ENCODE measurements at places on chromosomes 13 and 19.

DNA sequence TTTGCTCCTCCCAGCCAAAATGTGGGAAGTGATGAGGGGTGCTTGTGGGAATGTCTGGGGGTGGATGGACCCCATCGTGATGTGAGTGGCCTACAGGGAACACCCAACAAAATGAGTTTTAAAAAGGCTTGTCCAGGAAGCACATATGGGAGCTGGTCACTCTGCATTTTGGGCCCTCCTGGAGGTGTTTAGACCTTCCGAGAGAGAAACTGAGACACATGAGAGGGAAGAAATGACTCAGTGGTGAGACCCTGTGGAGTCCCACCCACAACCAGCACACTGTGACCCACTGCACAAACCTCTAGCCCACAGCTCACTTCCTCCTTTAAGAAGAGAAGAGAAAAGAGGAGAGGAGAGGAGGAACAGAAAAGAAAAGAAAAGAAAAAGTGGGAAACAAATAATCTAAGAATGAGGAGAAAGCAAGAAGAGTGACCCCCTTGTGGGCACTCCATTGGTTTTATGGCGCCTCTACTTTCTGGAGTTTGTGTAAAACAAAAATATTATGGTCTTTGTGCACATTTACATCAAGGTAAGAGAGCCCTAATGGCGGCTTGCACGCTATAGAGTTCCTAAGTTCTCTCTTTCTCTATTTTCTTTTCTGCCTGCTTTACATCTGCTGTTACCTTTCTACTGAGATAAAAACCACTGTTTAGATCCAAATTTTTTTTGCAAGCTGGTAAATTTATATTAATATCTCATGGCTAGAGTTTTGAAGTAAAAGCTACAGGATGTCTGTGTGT, 13.3 kb upstream of the LILRB1 start:
- DNase-seq = no peak

- DNase-seq = peak; percentile 76
Measured at GRCh38 chr13:19959141-19959830, 759 bp downstream of the ZMYM2 start.

GRCh38 chr19:46648060-46648960, 12.3 kb upstream of the GNG8 start:
- no peak for DNase-seq

DNA sequence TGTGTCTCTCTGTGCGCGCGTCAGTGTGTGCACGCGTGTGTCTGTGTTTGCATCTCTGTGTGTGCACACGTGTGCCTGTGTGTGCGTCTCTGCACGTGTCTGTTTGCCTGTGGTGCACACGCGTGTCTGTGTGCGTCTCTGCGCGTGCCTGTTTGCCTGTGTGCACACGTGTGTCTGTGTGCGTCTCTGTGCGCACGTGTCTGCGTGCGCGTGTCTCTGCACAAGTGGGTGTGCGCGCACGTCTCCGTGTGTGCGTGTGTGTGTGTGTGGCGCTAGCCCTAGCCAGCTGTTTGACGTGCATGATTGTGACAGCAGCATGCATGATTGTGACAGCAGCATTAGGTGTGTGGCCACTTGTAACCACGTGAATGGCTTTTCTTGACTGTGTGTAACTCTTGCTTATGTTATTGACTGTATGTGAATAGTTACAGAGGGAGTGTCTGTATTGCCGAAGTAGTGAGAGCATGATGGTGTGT, 31.1 kb downstream of the ZNF146 start:
- DNase-seq = no peak

GRCh38 chr13:25335856-25336255, 34.4 kb downstream of the NUP58 start:
- no peak for DNase-seq

All from left forelimb (tissue), 1 donor.